ENCODE measurements at places on chromosomes 16 and 17. TPM values are rescaled to one million over a fixed set of nuclear protein-coding genes. Genes with fewer than 3 reads are reported as not detected.

The VMP1 gene
- 176 TPM for total RNA-seq

The GAST gene
- total RNA-seq: not detected

The DPEP2 gene
- total RNA-seq: 13.8 TPM

The TBC1D26 gene
- total RNA-seq: not detected

The HOXB7 gene
- total RNA-seq: 0.93 TPM

The KRTAP4-1 gene
- not detected for total RNA-seq

The SLC38A7 gene
- total RNA-seq: 14.5 TPM

The KCNH4 gene
- total RNA-seq: 0.80 TPM

The ZNF75A gene
- total RNA-seq: 97.9 TPM

The TMEM235 gene
- not detected for total RNA-seq

Data from activated B cell treated with CpG ODN at 0.5 μM for 24 hours (primary cell).